ENCODE measurements at places on chromosomes 3 and 15.

DNA sequence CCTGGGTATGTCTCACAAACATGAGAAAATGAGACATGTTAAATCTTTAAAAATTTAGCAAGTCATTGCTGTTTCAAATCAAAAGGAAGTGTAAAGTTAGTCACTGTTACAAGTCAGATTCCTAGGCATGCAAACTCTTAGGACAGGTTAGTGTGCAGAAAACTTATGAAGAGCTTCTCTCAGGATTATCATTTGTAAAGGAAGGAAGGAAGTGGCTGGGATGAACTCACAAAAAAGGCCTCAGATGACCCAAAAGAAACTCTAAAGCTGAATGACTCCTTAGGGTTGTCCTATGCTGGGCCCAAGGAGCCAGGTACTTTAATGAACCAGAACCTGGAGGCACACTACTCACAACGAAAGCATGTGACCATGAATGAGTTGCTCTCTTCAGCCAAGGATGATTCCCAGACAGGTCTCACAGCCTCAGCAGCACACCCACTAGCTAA is 25.0 kb downstream of the MSL2 start:
- DNase-seq, result no peak

- no peak for DNase-seq
These were observed 54.3 kb downstream of the LIPC start for GRCh38 chr15:58486062-58486461.

GRCh38 chr3:169241630-169241990 is 421.9 kb downstream of the MECOM start:
- DNase-seq, result no peak

GRCh38 chr3:23480329-23480714 is 277.2 kb downstream of the UBE2E2 start:
- DNase-seq, result no peak

DNA sequence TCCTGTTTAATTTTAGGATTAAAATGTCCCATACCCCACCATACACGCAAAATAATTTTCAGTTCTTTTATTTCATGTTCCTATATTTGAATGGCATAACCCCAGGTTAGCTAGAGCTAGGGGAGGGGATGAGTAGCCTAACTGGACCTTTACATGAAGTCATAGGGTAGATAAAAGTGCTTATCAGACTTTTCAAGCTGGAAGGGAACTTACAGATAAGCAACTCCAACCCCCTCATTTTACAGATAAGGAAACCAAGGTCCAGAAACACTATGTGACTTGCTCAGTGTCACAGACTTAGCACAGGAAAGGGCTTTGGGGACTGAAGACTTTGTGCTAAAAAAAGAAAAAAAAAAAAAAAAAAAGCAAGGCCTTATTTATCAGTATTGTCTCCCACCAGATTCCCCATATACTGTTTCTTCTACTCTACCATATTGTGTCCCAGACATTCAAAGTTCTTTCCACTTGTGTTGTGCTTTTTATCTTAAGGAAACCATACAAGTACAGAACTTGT is 10.6 kb upstream of the TNIK start:
- DNase-seq, result no peak

GRCh38 chr15:100092034-100092433 is 249.7 kb downstream of the ADAMTS17 start:
- no peak for DNase-seq

DNA sequence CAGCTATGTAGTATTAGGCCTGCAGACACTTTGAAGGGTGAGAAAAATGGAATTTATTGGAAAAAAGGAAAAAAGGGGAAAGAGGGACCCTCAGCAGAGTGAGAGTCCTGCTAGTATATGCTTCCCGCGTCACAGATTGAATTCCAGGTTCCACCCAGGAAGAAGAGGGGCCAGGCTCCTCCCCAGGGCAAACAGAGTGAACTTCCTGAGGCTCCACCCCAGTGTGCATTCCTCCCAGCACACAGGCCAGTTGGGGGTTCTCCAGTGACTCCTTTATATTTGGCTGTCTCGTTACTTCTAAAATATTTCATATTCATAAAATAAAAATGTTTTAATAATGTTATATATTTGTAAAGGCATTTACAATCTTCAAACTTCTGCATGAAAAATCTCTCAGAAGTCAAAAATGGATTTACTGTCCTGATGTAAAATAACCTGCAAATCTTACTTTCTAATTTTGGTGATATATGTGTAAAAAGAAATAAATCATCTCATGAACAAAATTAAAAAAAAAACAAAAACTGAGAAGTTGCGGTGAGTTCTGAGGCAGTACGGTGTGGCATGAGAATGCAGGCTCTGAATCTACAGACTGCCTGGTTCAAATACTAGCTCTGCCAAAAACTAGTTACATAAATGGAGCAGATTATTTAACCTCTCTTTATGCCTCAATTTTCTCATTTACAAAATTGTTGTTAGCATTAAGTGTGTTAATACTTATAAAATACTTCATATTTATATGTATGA is 175.8 kb upstream of the P2RY1 start:
- no peak for DNase-seq

- DNase-seq, result no peak
These were observed 34.3 kb downstream of the MYO1E start for GRCh38 chr15:59338414-59338813.

DNA sequence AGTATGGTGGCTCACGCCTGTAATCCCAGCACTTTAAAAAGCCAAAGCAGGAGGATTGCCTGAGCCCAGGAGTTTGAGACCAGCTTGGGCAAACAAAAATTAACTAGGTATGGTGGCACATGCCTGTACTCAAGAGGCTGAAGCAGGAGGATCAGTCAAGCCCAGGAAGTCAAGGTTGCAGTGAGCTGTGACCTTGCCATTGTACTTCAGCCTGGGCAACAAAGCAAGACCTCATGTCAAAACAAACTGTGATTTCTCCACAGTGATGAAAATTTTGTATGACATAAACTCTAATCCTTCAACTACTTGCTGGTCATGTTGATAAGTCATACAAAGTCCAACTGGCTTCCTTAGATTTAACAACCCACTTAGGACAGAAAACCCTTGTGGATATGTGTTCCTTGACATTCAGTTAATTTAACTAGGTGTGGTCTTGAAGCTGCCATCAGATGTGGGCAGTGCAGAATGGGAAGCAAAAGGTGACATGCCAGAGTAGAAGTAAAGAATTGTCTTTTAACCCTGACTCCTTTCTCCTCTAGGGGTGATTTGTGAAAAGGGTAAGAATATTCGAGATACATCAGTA is 263.3 kb downstream of the PTPRG start:
- no peak for DNase-seq

GRCh38 chr3:154132777-154133375 is 11.7 kb downstream of the ARHGEF26 start:
- DNase-seq, result no peak

DNA sequence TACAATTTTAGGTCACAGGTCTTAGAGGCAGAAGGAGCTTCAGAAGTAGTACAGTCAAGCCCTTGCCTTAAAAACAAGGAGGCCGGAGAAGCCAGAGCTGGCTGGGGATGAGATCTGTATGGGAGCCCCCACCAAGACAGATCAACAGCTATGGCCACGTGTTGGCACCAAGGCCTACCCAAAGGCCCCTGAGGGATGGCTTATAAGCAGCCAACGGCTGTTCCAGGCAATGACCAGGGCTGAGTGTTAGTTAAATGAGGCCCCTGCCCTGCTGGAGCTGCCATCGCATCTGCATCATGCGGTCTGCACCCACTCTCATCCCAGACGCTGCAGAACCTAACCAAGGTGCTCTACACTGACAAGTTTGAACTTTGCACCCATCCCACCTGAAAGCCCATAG is 43.3 kb downstream of the CCDC12 start:
- peak; percentile 48 for DNase-seq

GRCh38 chr15:66285533-66286280 is 7.7 kb upstream of the DIS3L start:
- no peak for DNase-seq

DNA sequence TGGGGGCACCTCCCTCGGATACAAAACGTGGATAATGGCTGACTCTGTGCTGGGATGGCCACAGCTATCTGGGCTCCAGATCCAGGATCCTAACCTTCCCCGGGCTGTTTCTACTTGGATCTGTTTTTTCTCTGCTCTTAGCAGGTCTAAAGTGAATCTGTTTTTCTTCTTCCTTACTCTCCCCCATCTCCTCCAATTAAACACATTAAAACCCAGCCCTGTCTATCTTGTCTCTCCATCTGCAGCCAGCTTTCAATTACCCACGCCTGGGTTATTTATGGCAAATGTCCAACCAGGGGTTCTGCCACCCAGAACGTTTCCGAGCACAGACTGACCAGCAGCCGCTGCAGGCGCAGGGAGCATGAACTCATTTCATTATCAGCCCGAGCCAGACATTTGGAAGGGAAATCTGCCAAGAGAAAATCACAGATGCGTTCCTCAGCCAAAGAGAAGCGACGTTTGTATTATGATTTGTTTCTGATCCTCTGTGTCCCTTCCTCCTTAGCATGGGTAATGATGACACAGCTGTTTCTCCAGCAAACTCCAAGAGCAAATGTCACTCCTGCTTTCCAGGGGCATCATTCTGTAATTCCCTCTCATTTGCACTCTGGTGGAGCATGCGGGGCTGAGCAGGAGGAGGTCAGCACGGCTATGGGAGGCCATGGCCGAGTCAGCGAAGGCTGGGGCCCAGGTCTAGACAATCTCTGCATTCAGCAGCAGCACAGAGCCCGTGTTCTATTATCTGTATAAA is 42.0 kb downstream of the UMPS start:
- DNase-seq, result no peak

GRCh38 chr3:107630779-107631178 is 108.0 kb downstream of the BBX start:
- no peak for DNase-seq

DNA sequence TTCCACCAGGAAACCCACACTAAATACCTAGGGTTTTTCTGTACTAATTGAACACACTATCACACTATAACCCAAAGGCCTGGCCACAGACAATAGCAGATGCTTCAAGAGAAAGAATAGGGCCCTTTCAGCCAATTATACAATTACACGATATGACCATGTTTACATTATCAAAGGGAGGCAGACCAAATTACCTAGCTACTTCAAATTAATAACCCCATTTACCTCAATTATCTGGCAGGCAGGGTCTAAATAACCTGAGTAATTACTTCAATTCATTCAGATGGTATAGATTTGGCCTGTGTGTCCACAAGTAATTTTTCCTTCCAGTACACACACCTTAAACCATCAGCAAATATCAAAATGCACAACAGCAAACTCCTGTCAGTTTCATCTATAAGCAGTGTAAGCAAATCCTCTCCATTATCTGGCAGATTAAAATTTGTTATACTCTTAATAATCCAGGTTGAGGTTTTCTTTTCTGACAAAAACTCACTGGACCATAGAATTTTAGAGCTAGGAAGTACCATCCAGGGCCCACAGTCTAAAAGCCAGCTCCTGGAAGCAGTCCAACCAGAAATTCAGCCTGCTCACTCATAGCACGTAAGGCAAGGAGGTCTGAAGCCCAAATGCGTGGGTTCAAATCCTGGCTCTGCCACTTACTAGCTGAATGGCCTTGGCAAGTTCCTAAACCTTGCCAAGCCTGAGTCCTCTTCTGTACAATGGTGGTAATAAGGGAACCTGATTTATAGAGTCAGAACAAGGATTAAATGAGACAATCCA is 51.8 kb downstream of the RFTN1 start:
- DNase-seq, result no peak

DNA sequence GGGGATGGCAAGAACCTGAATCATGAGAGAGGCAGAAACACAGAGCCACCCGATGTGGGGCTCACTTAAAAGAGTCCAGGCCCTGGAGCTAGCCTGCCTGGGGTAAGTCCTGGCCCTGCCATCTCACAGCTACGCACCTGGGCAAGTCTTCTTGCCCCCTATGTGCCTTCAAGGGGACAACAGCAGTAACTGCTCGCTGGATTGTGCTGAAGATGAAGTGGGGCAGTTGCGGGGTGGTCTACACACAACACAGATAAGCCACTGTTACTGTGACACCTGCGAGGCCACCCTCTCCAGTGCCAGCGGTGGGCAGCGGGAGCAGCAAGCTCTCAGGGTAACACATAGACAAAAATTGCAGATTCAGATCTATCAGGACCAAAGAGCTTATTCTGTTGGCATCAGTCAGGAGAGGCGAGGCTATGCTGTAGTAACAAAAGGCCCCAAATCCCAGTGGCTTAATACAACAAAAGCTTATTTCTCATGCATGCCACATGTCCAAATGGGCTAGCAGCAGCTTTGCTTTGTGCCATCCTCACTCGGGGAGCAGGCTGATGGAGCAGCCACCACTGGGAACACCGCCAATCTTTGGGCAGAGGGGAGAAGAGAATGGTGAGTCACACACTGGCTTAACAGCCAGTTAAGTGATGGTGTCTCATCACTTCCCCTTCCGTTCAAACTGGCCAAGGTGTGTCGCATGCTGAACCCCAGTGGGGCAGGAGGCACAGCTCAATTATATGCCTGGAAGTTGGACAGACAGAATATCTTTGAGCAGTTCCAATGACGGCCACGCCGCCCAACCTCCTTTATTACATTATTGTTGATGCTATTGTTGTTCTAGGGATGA is 78.3 kb downstream of the WNT7A start:
- peak; percentile 55 for DNase-seq

GRCh38 chr15:96495386-96495785 is 164.9 kb downstream of the NR2F2 start:
- DNase-seq, result no peak

DNA sequence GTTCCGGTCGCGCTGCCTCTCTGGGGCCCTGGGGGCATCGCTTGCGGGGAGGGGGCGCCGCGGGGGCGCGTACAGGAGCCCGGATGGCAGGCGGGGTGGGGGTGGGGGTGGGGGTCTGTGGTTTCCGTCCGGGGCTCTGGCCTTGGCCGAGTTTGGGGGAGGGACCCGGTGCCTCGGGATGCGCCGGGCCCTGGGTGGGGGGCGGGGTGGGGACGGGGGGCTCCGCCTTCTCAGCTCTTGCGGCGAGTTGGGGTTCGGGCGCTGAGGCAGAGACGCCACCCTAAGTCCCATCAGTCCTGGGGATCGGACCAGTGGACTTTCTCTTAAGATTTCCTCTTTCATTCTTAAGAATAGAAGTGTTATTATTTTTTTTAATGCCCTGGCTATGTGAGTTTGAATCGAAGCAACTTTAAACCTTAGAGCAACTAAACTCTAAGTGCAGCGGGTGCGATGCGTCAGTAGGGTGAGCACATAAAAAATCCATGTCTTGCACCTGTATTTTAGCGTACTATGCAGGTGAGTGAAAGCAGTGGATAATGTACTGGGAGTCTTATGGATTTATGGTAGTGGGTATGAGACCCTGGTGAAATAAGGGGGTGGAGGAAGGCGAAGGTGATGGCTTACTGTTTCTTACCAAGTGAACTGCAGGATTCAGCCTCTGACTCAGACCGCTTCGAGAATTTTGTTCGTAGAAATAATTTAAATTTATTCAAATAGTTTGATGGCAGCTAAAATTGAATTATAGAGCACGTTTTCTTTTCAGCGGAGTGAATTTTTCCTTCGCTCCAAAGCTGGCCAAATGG is 762 bp downstream of the CTNNB1 start:
- DNase-seq, result peak; percentile 84

GRCh38 chr15:90105521-90105920 is 3.3 kb upstream of the IDH2 start:
- DNase-seq, result peak; percentile 29

GRCh38 chr3:196969134-196969659 is 564 bp upstream of the PIGZ start:
- no peak for DNase-seq

- no peak for DNase-seq
These were observed 8.4 kb upstream of the ATR start for GRCh38 chr3:142586803-142587406.

- DNase-seq, result no peak
These were observed 15.7 kb downstream of the SCAANT1 start for GRCh38 chr3:63896332-63897030.

All from posterior vena cava (tissue), 2 donors.